HuH-7 (cell line): ENCODE measurements at places on chromosomes 7 and 10.

DNA sequence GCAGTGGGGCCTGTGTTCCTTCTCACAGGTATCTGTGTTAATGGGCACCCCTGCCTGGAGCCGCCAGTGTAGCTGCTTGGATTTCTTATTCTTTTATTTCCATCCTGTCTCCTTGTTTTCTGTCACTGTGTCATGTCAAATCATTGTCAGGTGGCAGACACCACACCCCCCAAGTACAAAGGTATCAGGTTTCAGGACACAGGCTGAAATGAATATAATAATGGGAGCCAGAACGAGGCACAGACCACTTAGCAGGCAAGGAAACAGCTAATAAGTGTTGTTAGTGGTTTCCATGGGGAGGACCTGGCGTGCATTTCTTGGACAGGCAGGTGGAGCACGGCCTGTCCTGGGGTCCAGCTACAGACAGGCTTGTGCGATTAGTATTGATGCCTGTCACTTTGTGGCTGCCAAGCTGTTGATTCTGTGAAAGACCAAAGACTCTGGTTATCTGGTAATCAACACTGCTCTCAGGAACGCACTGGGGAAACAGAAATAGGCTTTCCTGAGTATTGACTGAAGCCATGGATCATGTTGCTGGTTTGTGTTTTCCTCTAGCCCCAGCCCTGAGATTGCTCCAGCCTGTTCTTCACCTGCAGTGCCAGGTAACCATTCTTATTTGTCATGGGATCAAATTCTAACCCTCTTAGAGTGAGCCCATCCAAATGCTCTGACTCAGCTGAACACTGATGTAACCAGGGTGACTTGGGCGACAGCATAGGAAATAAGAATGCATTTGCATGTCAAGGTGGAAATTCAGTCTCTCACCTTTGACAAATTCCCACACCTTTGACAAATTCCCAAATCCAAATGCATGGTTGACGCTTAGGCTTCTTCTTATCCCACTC is 1002.0 kb downstream of the LRMDA start:
- DNase-seq, result no peak

DNA sequence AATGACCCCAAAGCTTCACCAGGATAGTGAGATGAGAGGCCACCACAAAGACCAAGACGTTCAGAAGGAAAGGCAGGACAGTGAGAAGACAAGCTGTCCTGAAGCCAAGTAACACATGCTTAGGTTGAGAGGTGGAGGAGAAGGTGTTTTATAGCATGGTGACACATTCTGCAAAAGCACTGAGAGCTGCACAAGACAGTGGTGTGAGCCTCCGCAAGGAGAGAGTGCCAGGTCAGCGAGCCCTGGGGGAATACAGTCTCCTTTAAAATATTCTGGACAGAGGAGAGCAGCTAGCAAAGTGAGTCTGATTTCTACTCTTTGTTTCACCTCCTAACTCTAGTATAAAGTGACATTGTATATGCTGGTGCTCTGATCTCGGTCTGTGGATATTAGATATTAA is 68.0 kb upstream of the VKORC1L1 start:
- no peak for DNase-seq

GRCh38 chr10:14904316-14904732 is 25.7 kb downstream of the SUV39H2 start:
- peak; percentile 50 for DNase-seq

- no peak for DNase-seq
These were observed 132.5 kb downstream of the GRID1 start for GRCh38 chr10:86234107-86234506.

DNA sequence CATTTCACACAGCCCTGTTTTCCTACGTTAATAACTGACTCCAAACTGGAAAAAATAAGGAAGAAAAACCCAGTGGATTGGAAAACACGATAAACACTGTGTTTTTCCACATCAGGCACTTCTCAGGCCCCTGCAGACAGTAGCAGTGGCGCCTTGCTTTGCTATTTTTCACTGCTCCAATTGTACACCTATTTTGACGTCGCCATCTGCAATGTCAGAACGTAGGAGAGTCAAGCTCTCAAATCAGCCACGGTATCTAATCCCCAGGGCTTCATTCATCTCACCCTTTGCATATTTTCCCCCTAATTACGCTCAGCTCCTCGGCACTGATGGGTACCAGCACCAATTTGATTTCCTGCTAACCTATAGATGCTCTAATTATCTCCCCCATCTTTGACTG is 338.1 kb upstream of the GALNT17 start:
- DNase-seq, result no peak

DNA sequence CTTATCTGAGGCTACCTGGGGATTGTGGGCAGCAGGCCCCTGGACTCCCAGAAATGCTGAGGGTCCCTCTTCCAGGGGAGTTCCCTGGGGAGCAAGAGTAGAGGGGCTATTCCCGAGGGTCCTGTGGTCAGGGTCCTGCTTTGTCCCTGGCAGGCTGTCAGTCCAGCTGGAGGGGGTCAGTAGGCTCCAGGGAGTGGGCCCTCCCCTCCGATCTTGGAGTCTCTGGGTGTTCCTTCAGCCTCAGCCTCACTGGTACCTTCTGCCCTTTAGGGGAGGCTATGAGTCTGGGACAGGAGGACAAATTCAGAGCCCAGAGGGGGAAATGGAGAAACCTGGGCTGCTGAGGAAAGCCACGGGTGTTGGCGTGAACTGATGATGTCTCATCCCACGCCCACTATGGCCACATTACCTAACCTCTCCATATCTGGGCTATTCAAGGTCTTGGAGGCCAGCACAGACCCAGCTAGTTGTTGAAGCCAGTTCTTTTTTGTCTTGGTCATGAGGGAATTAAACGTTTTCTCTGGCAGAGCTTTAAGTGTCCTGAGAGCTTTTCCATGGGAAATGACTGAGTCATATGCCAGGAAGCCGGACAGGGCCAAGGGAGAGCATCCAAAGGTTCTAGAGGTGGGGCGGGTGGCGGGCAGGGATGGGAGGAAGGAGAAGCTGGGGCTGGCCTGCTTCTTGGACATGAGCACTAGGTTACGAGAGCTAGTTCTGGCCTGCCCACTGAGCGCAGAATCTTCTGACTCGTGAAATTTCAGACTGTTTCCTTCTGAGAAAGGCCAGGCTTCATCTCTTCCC is 6.2 kb downstream of the CALHM2 start:
- no peak for DNase-seq
